ENCODE measurements at places on chromosomes 4 and X.
A peak's percentile ranks its signal among the peaks of the same experiment; 100 is the strongest.

DNA sequence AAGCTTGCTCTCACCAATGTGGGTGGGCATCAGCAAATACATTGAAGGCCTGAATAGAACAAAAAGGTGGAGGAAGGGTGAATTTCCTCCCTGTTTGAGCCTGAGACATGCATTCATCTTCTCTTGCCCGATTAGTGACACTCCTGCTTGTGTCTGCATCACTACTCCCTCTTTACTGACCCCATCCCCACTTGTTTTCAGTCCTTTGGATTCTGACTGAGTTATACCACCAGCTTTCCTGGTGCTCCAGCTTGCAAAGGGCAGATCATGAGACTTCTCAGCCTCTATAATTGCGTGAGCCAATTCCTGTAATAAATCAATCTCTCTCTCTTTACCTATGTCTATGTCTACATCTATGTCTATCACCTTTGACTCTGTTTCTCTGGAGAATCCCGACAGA, 47.4 kb upstream of the DYNLT3 start:
- DNase-seq = no peak

GRCh38 chr4:76960014-76960413, 10.5 kb downstream of the SEPTIN11 start:
- no peak for DNase-seq

DNA sequence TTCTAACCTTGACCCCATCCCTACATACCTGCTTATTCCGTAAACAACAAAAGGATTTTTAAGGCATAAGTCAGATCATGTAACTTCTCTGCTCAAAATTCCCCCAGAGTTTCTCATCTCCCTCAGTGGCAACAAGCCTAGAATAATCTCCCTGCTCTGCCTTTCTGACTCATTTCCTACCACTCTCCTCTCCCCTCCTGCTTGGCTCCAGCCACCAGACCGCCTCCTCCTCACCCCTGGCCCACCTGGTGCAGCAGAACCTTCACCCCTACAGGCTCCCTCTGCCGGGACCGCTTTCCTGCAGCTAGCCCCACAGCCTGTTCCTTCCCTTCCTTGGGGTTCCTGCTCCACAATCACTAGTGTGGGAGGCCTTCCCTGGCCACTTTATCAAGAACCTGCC, 32.1 kb downstream of the TSPAN5 start:
- peak; percentile 76 for DNase-seq

- DNase-seq = no peak
Observed at GRCh38 chrX:54817220-54817820, 9.8 kb downstream of the MAGED2 start.

All from muscle of back (tissue), 13 donors.